BE2C (cell line): ENCODE measurements at places on chromosomes 16 and 17.
A peak's percentile ranks its signal among the peaks of the same experiment; 100 is the strongest.

DNA sequence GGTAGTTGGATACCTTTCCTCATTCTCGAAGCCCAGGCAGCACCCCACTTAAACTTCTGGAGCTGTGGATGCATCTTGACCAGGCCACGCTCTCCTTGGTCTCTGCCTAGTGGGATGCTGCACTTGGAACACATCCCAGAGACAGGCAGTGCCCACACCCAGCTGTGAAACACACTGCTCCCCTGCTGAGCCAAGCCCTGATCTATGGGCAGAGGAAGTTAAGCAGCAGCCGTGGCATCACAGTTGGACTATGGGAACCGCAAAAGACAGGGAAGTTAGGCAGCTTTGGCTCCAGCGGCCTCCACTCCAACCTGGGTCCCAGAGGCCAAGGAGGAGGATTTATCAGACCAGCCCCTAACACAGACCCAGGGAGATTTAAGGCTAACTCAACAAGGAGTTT, 284.8 kb upstream of the CCL2 start:
- no peak for DNase-seq

DNA sequence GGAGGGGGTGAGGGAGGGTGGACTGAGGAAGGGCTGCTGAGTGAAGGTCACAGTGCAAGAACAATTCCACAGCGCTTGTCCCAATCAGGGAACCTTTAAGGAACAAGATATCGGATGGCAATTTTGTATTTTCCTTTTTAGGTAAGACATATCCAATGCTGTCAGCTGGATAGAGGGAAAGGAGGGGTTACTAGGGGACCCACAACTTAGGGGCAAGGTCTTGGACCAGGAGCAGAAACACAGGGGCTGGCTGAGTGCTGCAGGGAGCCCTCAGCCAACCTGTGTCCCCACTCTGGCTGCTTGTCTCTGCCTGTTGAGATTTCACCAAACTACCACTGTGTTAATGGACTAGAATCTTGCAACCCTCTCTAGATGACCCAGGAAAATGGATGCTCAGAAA, 47.6 kb downstream of the AKAP1 start:
- DNase-seq: no peak

DNA sequence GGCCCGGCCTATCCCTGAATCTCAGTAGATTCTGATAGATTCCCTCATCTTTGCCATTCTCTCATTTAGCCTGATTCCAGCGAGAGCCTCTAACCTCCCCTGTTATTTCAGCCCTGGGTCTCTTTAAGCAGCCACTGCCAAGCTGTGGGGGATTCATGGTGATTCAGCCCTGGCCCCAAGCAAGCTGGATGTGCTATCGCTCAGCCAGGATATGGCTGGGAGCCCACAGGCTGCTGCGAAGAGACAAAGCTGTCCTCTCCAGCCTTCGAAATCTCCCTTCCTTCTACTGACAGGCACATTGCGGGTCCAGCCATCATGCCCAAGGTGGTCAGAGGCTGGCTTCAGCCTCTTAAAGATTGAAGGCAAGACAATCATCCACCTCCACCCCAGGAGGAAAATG, 394.1 kb downstream of the SOX9 start:
- DNase-seq: peak; percentile 51

- no peak for DNase-seq
Measured at GRCh38 chr17:78475211-78475610, 96.8 kb downstream of the PGS1 start.

- DNase-seq: no peak
Measured at GRCh38 chr17:74917430-74917829, 5.6 kb downstream of the USH1G start.
